ENCODE measurements at places on chromosomes 4 and X.

- DNase-seq = no peak
Measured at GRCh38 chr4:34964613-34965012, 1279.7 kb downstream of the ARAP2 start.

GRCh38 chr4:53476232-53477037, 99.0 kb downstream of the FIP1L1 start:
- DNase-seq = no peak

- peak; percentile 85 for DNase-seq
Measured at GRCh38 chr4:73676861-73677323, 56.7 kb upstream of the RASSF6 start.

- no peak for DNase-seq
Measured at GRCh38 chr4:55967376-55967775, 18.6 kb downstream of the CEP135 start.

DNA sequence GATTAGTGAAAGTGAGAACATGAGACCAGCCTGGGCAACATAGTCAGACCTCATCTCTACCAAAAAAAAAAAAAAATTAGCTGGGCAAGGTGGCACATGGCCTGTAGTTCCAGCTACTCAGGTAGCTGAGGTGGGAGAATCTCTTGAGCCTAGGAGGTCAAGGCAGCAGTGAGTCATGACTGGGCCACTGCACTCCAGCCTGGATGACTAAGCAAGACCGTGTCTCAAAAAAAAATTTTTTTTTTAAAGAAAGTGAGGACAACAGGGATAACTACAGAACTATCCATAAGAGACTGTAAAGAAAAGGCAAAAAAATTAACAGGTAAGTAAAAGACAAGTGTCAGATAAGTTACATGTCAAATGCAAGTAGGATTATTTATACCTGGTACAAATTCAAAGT, 13.5 kb upstream of the SPP1 start:
- peak; percentile 69 for DNase-seq

GRCh38 chrX:16628946-16629595, 20.9 kb upstream of the S100G start:
- DNase-seq = peak; percentile 0

DNA sequence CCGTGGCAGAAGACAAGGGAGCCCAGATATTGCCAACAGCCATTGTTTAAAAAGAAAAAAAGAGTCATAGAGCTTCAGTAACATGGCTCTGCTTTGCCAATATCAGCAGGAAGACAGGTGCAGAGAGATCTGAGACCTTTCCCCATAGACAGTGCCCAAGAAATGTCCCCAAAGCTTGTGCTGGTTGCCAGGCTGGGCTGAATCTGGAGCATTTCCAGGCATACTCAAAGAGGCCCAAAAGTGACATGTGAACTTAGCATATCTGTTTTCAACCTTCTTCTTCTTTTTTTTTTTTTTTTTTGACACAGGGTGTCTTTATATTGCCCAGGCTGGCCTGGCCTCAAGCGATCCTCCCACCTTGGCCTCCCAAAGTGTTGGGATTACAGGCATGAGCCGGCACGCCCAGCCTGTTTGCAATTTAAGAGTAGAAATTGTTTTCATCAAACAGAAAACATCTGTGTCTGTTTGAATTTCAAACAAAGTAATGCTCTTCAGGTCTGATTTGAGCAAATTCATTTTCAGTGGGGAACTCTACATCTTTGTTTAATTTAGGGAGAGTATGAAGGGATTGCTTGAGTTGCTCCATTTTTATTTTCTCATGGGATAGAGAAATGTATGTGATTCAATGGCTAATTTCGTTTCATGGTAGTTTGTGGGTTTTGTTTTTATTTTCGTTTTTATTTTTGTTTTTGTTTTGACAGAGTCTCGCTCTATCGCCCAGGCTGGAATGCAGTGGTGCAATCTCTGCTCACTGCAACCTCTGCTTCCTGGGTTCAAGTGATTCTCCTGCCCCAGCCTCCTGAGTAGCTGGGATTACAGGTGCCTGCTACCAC, 56.6 kb upstream of the RBM47 start:
- DNase-seq = no peak

DNA sequence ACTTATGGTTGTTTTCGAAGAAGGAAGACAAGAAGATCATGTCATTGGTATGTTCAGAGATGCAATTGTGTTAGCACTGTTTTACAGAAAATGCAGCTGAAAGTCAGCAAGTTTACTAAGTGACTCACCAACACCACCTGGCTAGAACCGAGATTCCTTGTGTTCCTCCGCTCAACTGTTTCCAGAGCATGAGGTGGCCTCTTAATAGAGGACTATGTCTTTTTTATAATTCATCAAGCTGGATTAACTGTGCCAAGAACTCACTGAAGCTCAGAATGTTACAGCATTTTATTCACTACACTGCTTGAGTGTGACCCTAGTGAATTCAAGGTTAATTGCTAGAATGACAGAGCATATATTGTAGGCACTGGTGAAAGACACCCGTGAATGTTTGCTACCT, 1573.5 kb upstream of the TENM3 start:
- DNase-seq = peak; percentile 58

GRCh38 chrX:13827298-13828090, 10.6 kb upstream of the GPM6B start:
- DNase-seq = no peak

Measured in ACHN (cell line).